ENCODE measurements at places on chromosomes 16 and 17. TPM values are rescaled to one million over a fixed set of nuclear protein-coding genes. Genes with fewer than 3 reads are reported as not detected.

The MSRB1 gene
- polyA plus RNA-seq = 30.6 TPM

- no peak for DNase-seq
Measured at GRCh38 chr17:34671191-34671590, 91.8 kb downstream of the TMEM132E start.

DNA sequence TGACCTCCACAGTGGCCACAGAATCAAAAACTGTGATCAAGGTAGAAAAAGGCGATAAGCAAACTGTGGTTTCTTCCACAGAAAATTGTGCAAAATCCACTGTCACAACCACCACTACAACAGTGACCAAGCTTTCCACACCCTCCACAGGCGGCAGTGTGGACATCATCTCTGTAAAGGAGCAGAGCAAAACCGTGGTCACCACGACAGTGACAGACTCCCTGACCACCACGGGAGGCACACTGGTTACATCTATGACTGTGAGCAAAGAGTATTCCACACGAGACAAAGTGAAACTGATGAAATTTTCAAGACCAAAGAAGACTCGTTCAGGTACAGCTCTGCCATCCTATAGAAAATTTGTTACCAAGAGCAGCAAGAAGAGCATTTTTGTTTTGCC lies 83.6 kb downstream of the C17orf58 start:
- no peak for DNase-seq

GRCh38 chr16:78200023-78200389 lies 100.6 kb downstream of the WWOX start:
- no peak for DNase-seq

DNA sequence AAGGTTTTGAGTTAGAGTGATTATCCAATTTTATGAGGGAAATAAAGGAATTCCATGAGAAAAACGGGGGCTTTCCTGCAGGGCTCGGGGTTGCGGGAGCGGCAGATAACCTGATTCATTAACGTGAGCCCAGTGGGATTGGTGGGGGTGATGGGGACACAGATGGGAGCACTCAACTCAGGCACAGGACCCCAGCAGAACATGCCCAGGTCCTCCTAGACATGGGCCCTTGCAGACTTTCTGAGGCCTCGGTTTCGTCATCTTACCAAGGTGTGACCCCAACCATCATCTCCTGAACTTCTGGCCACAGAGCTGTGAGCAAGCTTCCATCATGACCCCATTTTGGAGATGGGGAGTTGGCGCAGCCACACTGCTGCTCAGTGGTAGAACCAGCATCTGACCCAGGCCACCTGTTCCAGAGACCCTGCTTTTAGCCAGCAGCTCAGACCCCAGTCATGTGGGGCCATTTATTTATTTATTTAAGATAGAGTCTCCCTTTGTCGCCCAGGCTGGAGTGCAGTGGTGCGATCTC lies 22.3 kb downstream of the CARHSP1 start:
- no peak for DNase-seq

Measured in mammary epithelial cell (primary cell).